ENCODE measurements at places on chromosomes 12 and 14.

GRCh38 chr12:116958402-116959197 lies 47.9 kb downstream of the FBXW8 start:
- DNase-seq: no peak

DNA sequence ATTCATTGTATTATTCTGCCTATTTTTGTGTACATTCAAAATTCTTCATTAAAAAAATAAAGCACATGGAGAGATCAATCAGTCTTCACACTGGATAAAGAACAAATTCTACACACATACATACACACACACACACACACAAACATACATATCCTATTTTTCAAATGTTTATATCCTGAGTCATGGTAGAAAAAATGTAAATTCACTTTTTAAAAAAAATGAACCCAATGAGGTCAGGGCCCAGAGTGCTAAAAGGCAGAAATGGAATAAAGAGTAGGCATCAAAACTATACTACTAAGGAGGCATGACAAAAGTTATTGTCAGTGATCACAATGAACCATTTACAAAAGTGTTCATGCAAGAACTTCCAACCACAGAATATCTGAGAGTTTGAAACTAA lies 17.3 kb downstream of the GALC start:
- no peak for DNase-seq

DNA sequence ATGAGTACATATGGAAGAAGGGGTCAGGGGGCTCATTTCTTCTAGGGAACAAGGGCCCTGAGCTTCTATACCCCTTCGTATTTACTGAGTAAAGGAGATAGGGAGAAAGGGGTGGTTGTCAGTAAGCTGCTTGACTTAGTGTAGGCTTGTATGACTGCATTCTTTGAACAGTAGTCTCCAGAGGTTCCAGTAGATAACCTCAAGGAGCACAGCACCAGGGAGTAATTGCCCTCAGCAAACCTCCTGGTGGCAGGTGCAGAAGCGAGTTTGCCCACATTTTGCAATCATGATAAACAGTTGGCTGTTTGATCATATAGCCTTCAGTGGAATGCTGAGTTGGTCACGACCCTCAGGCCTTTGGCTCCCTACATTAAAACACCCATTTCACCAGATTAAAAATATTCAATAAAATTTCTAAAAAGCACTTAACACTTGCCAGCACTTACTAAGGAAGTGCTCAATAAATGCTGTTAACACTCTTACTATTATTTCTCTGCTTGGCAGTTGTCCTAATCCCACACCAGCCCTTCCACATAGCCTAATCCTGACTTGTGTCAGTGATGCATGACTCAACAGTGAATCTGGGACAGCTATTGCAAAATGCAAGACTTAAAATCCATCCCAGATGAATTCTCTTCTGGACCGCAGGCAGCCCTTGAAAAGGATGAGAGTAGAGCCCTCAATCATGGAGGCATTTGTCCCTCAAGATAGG lies 3.7 kb upstream of the DHRS4L2 start:
- DNase-seq: no peak

- no peak for DNase-seq
Observed at GRCh38 chr14:61077951-61078720, 97.1 kb downstream of the SLC38A6 start.

DNA sequence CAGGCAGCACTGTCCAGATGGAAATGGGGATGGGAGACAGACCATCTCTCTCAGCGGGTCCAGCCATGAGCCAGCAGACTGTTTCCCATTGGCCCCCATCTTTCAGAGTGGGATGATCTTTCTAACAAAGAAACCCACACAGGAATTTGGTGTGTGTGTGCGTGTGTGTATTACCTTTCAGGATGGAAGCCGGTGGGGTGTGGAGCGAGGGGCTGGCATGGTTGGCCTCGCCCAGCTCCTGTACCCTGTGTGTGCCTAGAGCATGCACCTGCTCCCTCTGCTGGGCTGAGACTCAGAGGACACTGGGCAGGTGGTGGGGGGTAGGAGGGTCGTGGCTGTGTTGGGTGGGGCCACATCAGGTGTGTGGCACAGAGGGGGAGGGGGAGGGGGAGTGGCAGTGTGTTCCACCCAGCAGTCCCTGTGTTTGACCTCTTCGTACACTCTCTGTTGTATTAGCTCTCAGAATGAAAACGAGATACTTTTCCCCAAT lies 33.0 kb upstream of the TSPAN9 start:
- no peak for DNase-seq

- no peak for DNase-seq
Observed at GRCh38 chr14:34275078-34275477, 187.0 kb downstream of the SPTSSA start.

- no peak for DNase-seq
Observed at GRCh38 chr12:27999521-27999920, 27.0 kb upstream of the PTHLH start.

- DNase-seq: no peak
Observed at GRCh38 chr12:65643171-65643570, 181.1 kb upstream of the HMGA2 start.

GRCh38 chr12:76399040-76399439 lies 50.8 kb upstream of the BBS10 start:
- DNase-seq: no peak

DNA sequence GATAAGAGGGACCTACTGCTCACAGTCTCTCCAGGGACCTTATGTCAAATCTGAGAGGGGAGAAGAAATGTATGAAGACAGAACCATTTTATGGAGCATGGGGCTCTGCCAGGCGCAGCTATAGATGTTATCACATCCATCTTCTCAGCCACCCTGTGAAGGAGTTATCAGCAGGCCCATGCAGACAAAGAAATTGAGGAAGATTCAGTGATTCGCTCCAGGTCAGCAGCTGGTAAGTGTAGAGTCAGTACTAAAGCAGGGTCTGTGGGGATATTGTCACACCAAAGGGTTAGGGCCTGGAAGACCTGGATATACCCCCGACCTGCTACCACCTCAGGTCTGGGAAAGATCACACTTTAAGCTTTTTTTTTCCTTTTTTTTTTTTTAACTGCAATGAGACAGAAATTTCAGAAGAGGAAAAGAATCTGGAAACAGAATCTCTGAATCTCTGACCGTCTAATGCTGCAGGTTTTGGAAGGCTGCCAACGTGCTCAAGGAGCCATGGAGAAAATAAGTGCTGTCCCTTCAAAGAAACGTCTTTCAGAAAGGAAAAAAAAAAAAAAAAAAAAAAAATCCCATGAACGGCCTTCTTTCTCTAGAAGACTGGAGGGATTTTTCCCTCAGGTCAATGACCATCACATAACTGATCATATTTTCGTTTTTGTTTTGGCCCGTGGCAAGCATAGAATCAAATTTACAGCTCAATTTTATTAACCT lies 73.3 kb upstream of the PLEKHG7 start:
- DNase-seq: no peak

Measured in brain pericyte (primary cell).